ENCODE measurements at places on chromosomes 11 and 22.

- DNase-seq: no peak
Observed at GRCh38 chr11:33339247-33339646, 82.1 kb downstream of the HIPK3 start.

GRCh38 chr11:111461460-111462235, 50.5 kb downstream of the BTG4 start:
- DNase-seq: no peak

- no peak for DNase-seq
Observed at GRCh38 chr22:21829523-21829922, 37.9 kb downstream of the MAPK1 start.

DNA sequence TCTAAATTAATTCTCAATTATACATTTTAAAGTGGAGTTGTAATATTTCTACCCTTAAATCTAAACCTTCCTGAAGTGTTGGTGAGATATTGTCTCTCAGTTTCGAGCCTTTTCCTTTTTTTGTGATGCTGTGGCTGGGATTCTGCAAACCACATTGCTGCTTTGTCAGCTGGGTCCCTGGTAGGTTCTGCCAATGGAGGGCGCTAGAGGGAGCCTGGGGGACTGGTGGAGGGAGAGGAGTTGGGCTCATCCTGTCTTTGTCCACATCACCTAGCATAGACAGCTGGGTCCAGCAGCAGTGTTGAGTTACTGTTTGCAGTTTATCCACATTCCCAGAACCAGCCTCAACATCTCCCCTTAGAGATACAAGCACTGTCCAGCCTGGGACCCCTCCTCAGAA, 41.0 kb downstream of the TRAF6 start:
- DNase-seq: peak; percentile 16

- DNase-seq: no peak
Observed at GRCh38 chr22:45210991-45211390, 29.7 kb downstream of the KIAA0930 start.

DNA sequence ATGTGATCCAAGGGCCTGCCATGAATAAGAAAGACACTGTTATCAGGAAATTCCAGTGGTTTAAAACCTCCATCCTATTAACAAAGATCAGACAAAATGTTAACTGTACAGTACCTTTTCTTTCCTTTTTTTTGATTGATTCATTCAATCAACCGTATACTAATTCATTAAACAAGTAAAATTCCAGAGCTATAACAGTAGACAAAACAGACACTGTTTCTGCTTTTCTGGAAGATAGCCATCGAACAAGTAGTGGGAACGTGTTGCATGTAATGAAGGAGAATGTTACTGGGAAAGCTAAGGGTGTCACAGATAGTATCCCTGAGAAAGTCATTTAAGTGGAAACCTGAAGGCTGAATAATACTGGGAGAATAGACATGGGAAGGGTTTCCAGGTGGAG, 73.7 kb upstream of the ALKBH3 start:
- DNase-seq: no peak

DNA sequence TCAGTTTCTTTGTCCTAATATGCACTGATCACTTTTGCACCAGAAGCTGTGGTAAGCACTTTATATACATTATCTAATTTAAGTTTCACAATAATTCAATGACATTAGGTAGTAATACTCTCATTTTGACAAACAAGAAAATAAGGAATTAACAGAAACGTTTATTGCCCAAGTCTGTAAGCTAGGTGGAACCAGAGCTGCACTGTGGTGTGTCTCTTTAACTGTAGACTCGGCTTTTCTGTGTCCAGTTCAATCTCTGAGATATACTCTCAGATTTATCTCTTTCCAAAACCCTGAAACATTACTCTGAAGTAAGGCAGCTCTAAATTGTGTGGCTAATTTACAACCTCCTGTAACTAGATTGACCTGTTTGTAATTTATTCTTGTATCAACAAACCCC, 101.1 kb downstream of the MUC15 start:
- no peak for DNase-seq

DNA sequence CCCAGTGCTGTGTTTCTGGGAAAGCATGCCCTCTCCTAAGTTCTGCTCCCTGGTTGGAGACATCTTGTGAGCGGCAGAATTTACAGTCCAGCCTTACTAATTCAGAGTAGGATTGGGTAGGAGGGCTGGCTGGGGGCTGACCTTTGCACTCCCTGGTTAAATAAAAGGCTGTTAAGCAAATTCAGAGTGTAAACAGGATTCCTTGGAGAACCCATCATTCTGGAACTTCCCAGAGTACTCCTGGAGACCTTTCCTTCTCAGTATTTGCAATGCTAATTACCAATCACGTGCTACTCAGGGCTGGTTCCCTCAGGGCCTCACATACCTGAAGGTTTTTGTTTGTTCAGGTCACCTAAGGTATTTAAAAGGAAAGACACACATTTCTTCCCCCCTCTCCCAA, 340.2 kb downstream of the TBC1D22A start:
- DNase-seq: no peak

DNA sequence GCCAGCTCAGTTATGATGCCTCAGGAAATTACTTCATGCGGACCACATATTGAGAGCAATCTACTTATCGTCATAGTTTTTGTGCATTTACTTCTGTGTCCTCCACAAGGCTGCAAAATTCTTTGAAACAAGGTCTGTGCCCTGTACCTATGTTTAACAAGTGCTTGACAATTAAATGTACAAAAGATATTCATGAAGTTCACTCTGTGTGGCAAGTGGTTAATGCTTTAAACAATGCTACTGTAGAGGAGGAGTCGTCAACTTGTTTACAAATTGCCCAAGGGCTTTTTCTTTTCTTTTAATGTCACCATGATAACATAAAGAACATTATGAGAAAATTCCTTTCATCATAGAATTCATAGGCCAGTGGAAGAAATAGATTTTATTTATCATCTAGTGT, 871.5 kb upstream of the CCDC90B start:
- no peak for DNase-seq

GRCh38 chr11:110908401-110909105, 196.3 kb upstream of the ARHGAP20 start:
- no peak for DNase-seq

DNA sequence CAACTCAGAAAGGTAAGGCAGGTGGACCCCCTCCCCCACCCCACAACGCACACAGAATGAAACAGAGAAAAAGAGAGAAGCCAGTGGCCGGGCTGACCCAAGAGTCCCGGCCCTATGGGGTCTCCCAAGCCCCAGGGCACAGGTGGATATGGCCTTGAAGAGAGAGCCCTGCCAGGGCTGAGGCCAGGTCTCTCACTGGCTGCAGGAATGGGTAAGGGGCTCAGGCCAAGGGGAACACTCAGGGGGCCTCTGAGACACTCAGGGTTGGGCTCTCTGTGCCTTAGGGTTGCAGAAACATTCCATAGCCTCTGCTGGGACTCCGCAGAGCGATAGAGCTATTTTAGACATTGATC, 98.0 kb downstream of the PDE2A start:
- no peak for DNase-seq

GRCh38 chr11:73295241-73295995, 12.7 kb upstream of the ARHGEF17 start:
- peak; percentile 81 for DNase-seq

DNA sequence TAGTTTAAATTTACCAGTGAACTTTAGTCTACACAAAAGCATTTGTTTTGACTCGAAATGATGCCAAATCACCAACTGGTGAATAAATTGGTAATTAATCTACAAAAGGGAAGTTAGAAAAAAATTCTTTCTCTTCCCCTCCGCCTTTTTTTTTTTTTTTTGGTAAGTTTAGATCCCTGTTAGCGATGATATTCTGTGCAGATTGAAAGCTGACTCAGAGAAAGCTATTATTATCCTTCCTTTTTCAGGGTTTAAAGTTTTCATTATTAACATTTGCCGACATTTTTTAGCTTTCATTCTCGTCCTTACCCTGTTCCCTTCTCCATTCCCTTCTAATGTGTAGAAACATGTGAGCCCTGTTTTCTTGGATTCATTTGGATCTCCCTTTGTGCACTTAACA, 16.8 kb upstream of the NUP160 start:
- no peak for DNase-seq

- DNase-seq: no peak
Observed at GRCh38 chr11:59365232-59366018, 6.7 kb downstream of the OR5AN1 start.

- DNase-seq: no peak
Observed at GRCh38 chr22:36136988-36137387, 23.6 kb downstream of the APOL3 start.

GRCh38 chr22:28129319-28129962, 210.4 kb upstream of the PITPNB start:
- no peak for DNase-seq

DNA sequence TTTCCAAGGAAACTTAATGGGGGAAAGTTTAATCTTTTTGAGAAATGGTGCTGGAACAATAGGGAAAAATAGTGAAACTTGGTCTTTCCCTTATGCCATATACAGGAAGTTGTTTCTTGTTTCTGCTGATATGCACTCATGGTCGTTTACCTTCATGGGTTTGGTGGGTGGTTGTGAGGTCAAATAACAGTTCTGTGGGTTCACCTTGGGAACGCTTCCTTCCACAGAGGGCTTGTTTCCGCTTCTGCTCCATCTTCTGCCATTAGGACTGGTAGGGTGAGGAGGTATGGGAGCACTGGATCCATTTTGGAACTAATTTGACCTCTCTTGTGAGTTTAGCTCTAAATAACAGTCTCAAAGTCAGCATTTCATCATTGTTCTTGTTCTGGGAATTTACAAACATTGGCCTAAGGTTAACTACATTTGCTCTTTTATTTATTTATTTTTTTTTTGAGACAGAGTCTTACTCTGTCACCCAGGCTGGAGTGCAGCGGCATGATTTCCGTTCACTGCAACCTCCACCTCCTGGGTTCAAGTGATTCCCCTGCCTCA, 17.6 kb upstream of the RELA start:
- no peak for DNase-seq

GRCh38 chr11:7520981-7521487, 7.2 kb downstream of the PPFIBP2 start:
- DNase-seq: no peak

GRCh38 chr22:21028277-21029251, 3.8 kb downstream of the SLC7A4 start:
- no peak for DNase-seq

DNA sequence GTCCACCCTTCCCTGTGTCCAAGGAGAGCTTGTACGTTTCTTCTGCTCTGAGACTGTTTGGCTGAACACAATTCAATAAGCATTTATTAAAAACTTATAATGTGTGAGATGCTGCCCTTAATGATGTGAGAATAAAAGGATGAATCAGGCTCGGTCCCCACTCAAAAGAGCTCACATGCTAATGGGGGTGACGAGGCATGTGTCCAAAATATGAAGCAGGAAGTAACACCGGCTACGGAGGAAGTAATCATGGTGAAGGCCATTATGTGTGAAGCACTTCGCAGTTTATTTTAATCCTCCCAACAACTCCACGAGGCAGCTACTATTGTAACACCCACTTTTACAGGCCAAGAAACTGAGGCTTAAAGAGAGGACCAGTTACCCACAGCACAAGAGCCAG, 3.4 kb upstream of the RASD2 start:
- DNase-seq: no peak

DNA sequence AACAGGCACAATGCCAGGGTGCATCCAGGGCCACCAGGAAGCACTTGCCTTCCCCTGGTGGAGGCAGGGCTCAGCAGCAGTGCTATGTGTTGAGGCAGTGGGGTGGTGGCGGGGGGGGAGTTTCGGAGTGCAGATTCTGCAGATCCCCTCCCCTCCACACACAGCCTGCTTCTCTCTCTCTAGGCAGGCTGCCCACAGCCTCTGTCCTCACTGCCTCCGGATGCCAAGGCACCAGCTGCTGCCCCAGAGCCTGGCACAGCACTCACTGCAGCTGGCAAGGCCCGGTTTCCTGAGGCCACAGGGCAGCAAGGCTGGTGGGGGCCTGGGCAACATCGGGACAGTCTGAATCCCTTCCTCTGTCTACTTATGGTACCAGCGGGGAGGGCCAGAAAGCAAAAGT, 35.8 kb downstream of the NRXN2 start:
- DNase-seq: no peak

- DNase-seq: no peak
Observed at GRCh38 chr11:77140231-77140851, 12.3 kb downstream of the MYO7A start.

GRCh38 chr22:27409299-27409698, 392.3 kb downstream of the MN1 start:
- no peak for DNase-seq

- DNase-seq: no peak
Observed at GRCh38 chr11:9895006-9895405, 231.1 kb downstream of the SWAP70 start.

DNA sequence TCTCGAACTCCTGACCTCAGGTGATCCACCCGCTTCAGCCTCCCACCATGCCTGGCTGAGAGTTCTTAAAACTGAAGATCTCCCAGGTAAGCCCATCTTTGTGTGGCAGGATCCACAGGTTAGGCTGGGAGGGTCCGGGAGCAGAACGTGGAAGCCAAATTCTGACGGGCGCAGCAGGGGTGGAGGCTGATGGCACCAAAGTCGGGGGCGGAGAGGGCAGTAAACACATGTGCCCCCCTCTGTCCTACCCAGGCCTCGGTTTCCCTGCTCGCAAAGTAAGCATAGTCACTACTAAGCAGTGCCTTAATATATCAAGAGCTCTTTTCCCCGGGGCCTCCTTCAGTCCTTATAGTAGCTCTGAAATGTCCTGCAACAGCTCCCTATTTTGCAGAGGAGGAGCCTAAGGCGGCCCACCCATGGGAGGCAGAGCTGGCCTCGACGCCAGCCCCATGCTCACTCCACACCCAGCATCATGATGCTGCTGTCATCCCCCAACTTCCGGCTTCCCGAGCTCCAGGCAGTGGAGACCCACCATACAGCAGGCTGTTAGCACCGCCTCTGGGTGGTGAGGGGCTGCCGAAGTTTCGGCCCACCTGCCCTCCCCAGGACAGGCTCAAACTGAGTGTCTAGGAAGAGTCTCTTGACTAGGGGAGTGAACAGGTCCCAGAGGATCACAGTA, 230.0 kb downstream of the CTTN start:
- DNase-seq: no peak
